Forelimb muscle (tissue), 1 donor: ENCODE measurements at places on chromosomes 2 and 18. TPM values are rescaled to one million over a fixed set of nuclear protein-coding genes. Genes with fewer than 3 reads are reported as not detected.

DNA sequence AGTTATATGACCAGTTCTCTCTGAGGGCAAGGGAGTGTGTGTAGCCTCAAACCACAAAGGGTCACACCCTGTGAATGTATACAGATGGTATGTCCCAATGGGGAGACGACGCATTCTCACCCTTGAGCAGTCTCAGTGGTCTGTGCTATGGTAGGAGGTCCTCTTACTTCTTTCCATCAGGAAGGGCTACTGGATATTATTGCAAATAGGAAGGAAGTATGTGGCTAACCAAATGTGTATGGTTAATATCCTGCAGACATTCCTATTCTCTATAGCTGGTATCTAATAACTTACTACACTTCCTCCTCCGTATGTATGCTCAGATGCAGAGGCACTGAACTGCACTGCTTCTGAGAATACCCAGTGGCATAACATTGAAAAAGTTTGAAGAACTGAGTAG is 306.7 kb upstream of the CCDC68 start:
- DNase-seq, result no peak

DNA sequence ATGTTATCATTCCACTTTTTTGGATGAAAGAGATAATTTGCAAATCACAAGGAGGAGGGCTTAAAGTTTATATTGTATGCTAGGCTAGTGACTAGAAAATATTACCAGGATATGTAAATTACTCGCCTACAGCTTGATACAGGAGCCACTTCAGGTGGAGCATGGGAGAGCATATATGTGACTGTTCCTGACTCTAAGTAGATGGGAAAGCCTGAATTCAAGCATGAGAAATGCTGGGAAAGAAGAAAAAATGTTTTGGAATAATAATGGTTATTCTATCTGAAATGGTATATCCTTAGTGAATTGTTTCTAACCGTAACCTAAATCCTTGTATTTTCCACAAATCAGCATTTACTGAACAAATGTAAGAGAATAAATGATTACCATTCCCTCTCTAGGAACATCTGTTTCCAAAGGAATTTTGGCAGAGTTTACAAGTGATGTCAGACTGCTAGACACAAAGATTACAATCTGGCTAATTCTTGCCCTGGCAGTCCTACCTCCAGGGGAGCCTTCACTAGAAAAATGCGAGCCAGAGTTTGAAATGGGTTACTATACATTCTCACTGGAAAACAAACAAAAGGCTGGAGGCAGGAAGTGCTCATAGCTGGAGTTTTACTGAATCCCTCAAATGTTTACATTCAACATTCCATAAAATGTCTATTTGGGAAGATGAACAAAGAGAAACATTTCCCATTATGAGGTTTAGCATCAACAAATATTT is 129.4 kb upstream of the MAPRE2 start:
- DNase-seq, result peak; percentile 83

DNA sequence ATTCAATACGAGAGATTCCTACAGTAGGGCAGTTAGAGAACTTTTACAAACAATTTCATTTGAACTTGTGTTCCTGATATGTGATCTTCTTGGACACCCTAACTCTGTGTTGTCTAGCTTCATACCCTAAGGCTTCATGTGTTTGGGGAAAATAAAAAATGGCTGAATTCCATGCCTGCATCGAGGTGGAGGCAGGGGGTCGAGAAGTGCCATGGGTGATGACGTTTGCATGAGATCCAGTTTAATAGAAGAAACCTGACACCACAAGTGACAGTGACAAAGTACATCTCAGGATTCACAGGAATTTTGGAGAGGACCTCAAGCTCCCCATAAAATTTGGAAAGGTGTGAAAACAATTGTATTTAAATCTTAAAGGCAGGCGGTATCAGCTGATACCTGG is 169.2 kb upstream of the NABP1 start:
- no peak for DNase-seq

- DNase-seq, result no peak
Observed at GRCh38 chr2:221753401-221753800, 181.3 kb upstream of the EPHA4 start.

- DNase-seq, result no peak
Observed at GRCh38 chr2:221156062-221156734, 415.9 kb downstream of the EPHA4 start.

FTCDNL1 gene
- 1.4 TPM for polyA plus RNA-seq

DYNC2LI1 gene
- polyA plus RNA-seq, result 19.5 TPM

KLHL41 gene
- 4,199 TPM for polyA plus RNA-seq

TXNDC2 gene
- 0.05 TPM for polyA plus RNA-seq

NCL gene
- polyA plus RNA-seq, result 593 TPM
